ENCODE measurements at places on chromosomes 7 and 10. TPM values are rescaled to one million over a fixed set of nuclear protein-coding genes. Genes with fewer than 3 reads are reported as not detected.

- DNase-seq = no peak
Measured at GRCh38 chr10:83880252-83880791, 259.0 kb upstream of the GHITM start.

GRCh38 chr7:138077809-138078208, 1.6 kb downstream of the AKR1D1 start:
- DNase-seq = no peak

GRCh38 chr7:16356301-16356958, 64.9 kb downstream of the CRPPA start:
- DNase-seq = no peak

DNA sequence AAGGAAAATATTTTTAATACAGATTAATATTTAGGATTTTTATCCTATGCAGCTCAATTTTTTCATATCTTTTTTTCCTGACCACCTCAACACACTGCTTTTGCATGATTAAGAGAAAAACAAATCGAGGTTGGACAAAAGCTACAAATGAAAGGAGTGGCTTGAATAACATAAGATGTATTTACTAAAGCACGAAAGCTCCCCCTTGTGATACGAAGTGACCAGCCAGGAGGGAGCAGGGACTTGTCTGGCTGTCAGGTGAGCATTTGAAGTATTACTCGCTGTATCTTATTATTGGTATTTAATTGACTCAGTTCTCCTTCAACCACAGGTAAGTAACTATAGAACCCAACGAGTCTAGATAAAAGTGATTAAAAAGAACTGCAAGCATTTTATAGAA, 265.2 kb upstream of the PHF14 start:
- no peak for DNase-seq

ATRNL1 gene
- 4.1 TPM for total RNA-seq

AFAP1L2 gene
- total RNA-seq = 4.7 TPM
